Activated CD4-positive, alpha-beta T cell treated with anti-CD3 and anti-CD28 coated beads for 1 hour (primary cell): ENCODE measurements at places on chromosomes 11 and 22.

DNA sequence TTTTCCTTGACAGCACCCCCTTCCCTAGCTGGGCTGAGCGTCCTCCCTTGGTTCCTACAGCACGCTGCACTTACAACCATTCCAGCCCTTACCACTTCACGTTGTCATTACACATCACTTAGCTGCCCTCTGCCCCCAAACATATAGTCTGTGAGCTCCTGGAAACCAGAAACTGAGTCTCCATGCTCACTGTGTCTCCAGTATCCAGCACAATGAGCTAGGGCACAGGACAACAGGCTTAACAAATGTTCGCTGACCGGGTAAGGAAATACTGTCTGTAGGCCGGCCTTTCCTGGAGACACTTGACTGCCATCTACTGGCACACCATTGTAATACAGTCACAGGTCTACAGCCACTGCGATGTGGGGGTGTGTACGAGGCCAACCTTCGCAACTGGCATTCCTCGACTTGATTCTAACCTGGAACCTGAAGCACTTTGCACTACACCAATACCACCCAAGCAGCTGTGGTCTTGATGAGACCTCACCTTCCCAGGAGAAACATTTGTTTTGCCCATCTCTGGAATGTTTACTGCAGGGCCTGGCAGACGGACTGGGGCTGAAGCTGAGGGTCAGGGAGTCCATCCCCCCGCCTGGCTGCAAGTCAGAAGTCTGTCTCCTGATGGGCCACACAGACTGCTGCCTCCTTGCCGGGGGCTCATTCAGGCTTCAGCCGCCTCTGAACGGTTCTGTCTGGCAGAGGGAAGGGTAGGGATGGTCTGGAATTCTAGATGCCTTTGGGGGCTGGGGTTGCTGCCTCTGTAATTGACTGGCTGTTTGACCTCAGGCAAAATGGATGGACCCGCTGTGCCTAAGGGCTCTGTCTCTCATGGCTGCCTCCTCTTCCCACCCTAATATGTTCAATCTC is 72.0 kb downstream of the SYN3 start:
- DNase-seq: no peak

DNA sequence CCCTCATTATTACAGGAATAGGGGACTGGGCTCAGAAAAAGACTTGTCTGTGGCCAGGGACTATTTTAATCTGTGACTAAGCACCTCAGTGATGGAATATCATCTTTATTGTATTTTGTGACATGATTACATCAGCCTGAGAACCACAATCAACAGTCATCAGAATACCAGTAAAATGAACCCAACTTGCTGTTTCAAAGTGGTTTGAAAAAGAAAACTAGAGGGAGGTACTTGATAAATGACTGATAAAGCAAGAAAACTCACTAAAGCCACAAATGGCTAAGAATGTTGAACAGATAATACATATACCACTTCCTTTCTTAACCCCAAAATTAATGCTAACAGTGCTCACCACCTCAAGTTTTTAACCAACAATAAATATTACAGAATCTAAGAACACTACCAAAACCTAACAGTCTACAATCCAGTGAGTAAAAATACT is 155.7 kb downstream of the ATG16L2 start:
- DNase-seq: no peak

- DNase-seq: no peak
These were observed 103.2 kb upstream of the GRK3 start for GRCh38 chr22:25461301-25461700.

DNA sequence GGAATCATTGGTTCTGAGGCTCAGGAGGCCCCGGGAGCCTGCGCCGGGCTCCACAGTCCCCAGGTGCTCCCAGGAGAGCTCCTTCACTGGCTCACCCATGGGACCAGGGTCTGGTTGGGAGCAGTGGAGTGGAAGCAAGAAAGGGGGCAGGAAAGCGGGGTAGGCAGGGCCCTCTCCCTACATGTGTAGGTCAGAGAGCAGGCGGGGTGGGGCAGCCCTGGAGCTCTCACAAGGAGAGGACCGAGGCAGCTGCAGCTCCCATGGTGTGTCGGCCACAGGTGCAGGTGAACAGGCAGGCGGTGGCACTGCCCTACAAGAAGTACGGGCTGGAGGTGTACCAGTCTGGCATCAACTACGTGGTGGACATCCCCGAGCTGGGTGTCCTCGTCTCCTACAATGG is 28.3 kb downstream of the MUC2 start:
- DNase-seq: no peak

DNA sequence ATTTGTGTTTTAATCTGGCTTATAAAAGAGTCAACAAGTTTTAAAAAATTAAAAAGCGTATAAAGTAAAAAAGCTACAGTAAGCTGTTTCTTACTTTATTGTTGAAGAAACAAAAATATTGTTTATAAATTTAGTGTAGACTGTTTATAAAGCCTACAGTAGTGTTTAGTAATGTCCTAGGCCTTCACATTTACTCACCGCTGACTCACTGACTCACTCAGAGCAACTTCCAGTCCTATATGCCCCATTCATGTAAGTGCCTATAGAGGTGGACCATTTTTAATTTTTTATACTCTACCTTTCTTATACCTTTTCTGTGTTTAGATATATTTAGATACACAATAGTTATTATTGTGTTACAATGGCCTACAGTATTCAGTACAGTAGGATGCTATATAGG is 12.2 kb downstream of the MPPED2 start:
- no peak for DNase-seq

- DNase-seq: no peak
These were observed 30.2 kb downstream of the ABCC8 start for GRCh38 chr11:17446482-17446881.

- no peak for DNase-seq
These were observed 27.3 kb downstream of the TSPAN18 start for GRCh38 chr11:44753961-44754645.

DNA sequence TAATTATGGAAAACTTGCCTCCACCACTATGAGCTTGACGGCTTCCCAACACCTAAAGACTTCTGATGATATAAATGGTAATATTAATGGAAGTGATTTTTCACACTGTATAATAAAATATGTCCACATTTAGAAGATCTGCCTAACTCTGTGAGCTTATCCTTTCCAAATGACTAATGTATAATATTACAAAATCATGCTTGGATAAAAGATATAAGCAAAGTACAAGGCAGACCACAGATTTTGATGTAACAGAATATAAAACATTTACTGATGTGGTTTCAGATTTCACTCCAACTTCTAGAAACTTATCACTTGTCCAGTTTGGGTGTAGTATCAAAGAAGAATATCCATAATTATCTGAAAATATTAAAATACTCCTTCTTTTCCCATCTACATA is 36.9 kb downstream of the GALNT18 start:
- no peak for DNase-seq

- DNase-seq: no peak
These were observed 366.7 kb upstream of the NARS2 start for GRCh38 chr11:78941226-78941851.

DNA sequence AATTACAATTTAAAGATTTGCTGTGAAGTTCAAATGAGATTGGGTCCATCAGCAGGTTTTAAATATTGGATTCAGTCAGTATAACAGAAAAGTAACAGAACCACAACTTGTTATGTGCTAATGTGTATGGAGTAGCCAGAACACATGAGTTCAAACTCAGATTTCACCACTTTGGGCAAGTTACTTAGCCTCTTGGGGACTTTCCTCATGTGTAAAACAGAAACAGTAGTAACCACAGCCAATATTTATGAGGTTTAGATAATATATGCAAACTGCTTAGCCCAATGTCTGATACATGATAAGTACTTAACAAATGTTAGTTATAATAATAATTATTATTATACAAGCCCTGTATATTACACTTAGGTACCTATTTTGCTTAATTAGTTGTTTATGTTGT is 21.8 kb upstream of the SLC5A12 start:
- no peak for DNase-seq

DNA sequence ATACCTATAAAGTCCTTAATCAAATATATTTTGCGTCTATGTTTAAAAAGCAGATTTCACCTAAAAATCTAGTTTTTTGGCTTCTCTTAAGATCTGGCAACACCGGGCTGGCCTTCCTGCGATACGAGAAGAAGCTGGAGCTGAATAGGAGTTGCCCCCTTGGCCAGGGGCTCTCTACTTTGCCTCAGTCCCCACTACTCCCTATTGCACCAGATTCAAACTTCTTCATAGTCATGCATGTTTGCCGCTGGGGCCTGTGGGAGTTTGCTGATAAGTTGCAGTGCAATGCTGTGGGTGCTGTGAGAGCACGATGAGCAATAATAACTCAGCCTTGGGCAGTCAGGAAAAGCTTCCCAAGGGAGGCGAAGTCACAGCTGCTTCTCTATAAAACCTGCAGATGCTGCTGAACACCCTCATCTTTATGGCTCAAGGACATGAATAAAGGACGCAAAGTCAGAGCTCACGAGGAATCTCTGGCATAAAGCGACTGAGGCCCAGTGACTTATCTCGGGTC is 15.2 kb upstream of the EIF3D start:
- no peak for DNase-seq

DNA sequence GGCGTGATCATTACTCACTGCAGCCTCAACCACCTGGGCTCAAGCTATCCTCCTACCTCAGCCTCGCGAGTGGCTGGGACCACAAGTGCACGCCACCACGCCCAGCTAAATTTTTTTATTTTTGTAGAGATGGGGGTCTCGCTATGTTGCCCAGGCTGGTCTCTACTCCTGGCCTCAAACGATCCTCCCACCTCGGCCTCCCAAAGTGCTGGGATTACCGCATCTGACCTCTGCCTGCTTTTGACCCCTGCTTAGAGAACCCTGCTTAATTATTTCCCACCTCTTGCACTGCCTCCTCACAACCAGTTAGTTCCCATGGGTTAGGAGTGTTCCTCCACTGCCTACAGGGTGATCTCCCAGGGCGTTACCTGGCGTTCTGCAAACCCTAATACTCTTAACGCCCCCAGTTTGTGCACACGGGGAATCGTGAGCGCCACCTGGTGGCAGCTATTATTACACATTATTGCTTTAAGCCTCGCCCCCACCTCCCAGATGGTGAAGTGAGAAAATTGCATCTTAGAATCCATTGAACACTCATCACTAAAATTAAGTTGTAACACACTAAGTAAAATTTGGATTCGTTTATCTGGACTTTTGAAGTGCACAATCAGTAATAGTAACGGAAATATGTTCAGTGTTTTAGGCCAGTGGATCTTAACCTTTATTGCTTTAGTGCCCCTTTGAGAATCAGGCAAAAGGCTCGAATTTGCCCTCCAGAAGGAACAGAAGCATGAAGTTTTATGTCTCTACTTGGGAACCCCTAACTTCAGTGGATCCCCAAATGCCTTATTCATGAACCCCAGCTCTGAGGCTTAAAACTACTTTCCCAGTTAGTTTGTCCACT is 61.4 kb upstream of the ASPHD2 start:
- DNase-seq: peak; percentile 25
